Breast epithelium (tissue), 4 donors: ENCODE measurements at places on chromosomes 6 and 20. TPM values are rescaled to one million over a fixed set of nuclear protein-coding genes. Genes with fewer than 3 reads are reported as not detected.
A peak's percentile ranks its signal among the peaks of the same experiment; 100 is the strongest.

Gene TSPYL1
- total RNA-seq, result 81.8 TPM

Gene MYLK2
- not detected for total RNA-seq

DNA sequence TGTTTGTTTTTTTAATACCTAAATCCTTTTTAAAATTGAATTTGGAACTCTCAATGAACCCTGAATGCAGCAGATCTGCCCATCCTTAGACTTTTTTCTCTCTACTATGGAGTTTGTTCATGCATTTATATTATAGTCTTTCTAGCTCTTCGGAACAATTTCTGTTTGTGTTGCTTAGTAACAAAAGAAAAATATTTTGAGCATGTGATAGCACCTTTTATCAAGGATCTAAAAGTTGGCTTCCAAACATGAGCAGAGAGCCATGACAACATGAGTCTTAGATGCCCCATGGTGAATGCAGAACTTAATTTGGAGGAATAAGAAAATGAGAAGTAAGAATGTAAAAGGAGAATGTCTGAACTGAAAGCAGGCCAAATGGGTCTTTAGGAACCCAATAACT is 133.7 kb downstream of the EDN1 start:
- no peaks in the 10 kb centered on the region for H3K27me3 ChIP-seq
- no peaks in the 10 kb centered on the region for H3K36me3 ChIP-seq
- H3K27ac ChIP-seq, result no peak overlapping the region
- DNase-seq, result no peak
- no peaks in the 10 kb centered on the region for H3K4me1 ChIP-seq

Gene ZNF512B
- 5.8 TPM for total RNA-seq

DNA sequence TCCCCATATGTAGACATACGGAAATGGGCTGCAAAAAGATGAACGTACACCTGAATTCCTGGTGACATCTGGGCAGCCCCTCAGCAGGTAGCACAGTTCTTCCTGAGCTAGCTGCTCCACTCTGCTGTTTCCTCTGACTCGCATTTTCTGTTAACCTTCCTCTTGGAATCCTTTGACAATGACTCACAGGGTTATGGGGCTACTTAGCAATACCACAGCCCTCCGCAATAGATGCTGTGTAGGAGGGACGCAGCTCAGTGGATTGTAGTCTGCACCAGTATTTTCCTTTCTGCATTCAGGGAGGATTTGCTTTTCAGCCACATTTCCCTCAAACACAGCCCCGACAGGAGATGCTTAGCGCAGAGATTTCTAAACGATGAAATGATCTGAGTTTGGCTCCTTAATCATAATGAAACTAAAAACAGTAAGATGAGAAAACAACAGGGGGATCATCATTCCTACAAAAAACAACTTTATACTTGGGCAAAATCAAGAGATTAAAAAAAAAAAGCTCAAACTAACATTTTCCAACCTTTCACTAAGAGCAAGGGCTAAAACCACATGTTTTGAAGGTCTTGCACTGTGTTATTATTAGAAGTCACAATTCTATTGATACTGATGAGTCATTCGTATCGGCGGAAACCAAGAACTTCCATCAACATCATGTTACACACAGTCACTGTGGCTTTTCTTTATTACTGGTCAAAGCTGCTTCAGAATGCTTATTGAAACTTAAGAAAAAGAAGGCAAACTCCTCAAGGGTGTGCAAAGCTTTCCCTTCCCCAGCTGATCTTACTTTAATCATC is 12.2 kb downstream of the BACH2 start:
- peak overlapping the region; percentile 46 for H3K27ac ChIP-seq
- no peaks in the 10 kb centered on the region for H3K36me3 ChIP-seq
- no peaks in the 10 kb centered on the region for H3K27me3 ChIP-seq
- DNase-seq, result no peak
- no peaks in the 10 kb centered on the region for H3K4me1 ChIP-seq
